Fibroblast of villous mesenchyme (primary cell): ENCODE measurements at places on chromosomes 16 and 17.
A peak's percentile ranks its signal among the peaks of the same experiment; 100 is the strongest.

GRCh38 chr17:5545051-5545987, 39.0 kb downstream of the NLRP1 start:
- DNase-seq: no peak

DNA sequence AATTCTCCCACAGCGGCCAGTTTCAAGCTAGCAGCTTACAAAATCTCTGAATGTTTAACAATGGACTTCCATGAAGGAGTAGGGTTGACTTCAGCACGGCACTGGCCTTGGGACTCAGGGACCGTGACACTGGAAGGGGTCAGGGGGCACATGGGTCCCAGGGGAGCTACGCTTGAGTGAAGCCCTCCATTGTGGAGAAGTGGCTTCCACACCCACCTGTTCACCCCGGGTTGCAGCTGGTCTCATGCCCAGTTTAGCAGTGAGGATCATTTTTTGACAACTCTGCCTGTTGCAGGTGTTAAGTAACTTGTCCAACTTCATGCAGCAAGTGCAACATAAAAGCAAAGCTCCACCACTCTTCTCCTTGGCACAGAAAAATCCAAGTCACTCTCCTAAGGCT, 510.2 kb downstream of the CDH13 start:
- DNase-seq: no peak

GRCh38 chr17:62968445-62968923, 2.4 kb downstream of the TANC2 start:
- peak; percentile 91 for DNase-seq

DNA sequence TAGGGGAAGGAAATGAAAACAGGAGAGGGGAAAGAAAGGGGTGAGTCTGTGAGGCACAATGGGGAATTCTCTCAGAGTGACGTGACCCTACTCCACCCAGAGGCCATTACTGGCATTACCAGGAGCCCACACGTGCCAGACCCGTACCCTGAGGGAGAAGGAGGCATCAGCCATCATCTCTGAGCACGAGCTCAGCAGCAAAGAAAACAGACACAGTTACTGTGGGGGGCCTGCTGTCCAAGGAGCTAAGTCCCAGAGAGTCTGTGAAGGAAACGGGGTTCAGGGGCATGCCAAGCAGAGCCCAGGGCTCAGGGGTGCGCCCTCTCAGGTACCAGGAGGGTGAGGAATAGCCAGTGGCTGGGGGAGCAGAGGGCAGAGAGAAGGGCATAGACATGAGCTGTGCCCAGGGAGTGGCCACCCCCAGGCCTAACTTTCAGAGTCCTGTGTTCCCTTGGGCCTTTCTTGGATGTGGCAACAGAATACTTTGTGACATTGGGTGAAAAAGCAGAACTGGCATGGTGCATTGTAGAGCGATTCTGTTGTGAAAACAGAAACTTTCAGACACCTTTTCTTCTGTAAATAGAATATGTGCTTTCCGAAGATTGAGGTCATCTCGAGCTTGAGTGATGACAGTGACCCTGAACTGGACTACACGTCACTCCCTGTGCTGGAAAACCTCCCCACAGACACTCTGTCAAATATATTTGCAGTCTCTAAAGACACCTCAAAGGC, 11.3 kb downstream of the TAF1C start:
- DNase-seq: peak; percentile 47

DNA sequence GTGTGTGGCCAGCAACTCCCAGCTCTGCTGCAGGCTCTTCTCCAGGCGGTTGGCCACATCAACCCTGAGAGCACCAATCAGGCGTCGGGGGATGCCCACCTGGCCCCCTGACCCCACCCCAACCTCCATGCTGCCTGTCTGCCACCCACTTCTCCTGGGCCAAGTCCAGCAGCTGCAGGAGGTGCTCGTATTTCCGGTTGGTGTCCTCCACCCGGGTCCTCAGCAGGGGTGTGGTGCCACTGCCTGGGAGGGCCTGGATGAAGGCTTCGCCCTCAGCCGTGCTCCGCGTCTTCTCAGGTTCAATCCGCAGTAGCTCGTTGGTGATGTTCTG, 44.6 kb downstream of the UBN1 start:
- DNase-seq: no peak

DNA sequence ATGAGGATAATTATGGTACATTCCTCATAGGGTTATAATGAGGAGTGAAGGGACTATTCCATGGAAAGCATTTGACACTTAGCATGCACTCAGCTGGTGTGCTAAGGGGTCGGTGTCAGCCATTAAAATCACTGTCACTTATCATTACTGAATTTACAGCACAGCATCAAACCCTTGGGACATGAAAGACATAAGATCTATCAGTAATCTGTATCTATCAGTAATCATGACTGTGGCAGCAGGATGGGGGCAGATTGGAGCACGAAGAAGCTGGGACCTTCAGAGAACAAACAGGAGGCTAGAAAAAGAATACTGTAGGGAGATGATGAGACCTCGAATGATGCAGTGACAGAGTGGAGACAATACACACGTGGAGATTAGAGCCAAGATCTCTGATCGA, 73.5 kb upstream of the CLEC3A start:
- DNase-seq: no peak

GRCh38 chr17:41263212-41263611, 2.0 kb upstream of the KRTAP9-6 start:
- DNase-seq: no peak

DNA sequence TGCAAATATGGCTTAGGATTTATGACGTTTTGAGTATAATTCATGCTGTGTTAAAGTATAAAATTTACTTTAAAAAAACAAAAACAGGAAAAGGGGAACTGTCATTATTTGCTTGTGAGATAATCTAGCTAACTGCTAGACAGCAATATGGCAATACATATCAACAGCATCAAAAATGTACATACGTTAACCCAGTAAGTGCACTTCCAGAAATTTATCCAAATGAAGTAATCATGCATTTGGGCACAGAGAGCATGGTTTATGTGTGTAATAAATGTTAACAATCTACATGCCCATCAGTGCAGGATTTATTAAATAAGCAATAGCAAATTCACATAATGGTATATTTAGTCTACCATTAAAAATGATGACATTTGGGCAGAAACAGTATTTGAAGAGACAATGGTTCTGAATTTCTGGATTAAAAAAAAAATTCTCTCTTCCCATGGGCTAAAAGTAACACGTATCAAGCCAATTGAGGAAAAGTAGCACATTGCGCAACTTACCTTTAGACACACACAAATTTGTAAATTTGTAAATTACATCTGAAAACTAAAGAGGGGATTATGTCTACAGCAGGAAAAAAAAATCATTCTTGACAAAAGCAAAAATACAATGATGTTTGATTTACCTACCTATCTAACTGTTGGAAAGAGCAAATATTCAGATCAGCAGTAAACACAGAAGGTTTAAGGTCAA, 80.2 kb downstream of the CACNG1 start:
- DNase-seq: no peak

- peak; percentile 70 for DNase-seq
These were observed 1.2 kb downstream of the TMEM95 start for GRCh38 chr17:7356072-7356549.

DNA sequence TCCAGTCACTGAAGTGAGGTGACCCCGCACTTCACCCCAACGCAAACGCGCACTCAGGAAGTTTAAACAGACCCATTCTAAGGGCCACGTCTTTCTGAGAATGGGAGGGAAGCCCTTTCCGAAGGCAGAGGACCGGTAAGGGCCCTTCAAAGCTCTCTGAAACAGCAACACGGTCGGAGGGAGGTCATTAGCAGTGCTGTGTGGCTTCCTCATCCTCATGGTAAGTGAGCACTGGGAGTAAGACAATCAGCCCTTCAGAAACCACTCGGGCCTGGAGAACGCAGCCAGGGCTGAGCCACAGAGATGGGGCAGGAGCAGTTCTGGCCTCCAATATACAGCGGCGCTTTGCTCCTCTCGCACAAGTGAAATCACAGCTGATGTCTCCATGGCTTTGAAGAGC, 23.7 kb downstream of the SRL start:
- DNase-seq: no peak
